ENCODE measurements at places on chromosomes 5 and 9.

DNA sequence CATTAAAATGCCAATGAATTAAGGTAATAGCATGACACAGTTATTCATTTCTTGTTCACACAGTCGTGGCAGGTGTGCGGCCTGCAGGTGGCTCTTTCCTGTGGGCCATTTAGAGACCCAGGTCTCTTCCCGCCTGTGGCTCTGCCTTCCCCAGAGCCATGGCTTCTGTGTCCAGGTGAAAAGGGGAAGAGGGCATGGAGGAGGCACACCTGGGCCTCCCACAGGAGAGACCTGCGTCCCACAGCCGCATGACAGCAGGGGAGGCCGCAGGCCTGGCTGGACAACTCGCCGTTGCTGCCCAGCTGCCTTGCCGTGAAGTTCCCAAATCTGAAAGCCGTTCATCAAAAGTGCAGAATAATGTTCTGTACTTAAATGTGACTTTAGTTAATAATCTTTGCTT, 14.4 kb upstream of the PLEKHG4B start:
- no peak for DNase-seq

GRCh38 chr5:100647461-100648230, 112.5 kb downstream of the FAM174A start:
- peak; percentile 3 for DNase-seq

- peak; percentile 8 for DNase-seq
Measured at GRCh38 chr5:149422366-149423048, 43.4 kb upstream of the IL17B start.

- DNase-seq, result peak; percentile 39
Measured at GRCh38 chr9:35826071-35826701, 2.3 kb downstream of the FAM221B start.

- no peak for DNase-seq
Measured at GRCh38 chr5:138711087-138711486, 42.1 kb upstream of the CTNNA1 start.

GRCh38 chr9:130245474-130245873, 20.1 kb upstream of the HMCN2 start:
- no peak for DNase-seq

DNA sequence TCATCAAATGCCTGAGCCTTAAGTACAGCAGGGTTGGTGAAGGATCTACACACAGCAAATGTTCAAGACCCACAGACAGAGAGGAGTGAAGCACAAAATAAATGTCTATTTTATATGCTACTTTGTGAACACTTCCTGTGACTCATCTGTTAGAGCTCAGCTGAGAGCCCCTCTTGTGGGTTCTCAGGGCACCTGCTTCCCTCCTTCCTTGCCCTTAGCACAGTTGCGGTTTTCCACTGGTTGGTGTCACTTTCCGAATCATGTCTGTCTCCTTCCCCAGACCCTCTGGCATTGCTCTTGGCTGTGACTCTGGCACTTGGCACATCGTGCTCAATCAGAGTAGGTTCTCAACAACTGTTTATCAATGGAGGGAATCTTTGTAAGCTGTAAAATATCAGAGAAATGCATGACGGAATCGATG, 128.5 kb upstream of the STC2 start:
- no peak for DNase-seq

DNA sequence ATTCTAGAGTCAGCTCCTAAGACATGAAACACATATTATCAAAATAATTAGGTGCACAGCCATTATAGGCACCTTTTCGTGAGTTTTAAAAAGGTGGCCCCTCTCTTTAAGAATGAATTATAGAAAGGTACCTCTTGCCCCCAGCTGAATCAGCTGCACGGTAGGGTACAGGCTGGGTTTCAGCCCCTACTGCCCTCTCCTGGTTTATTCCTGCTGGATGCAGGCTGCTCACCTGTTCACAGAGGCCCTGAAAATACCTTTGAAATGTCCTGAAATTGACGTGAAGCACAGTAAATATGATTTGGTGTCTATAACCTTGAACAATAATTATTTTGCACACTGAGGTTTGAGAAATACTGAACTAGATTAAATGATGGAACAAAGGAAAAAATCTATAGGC, 504.8 kb upstream of the SGCD start:
- DNase-seq, result no peak

- DNase-seq, result no peak
Measured at GRCh38 chr5:120098426-120098825, 365.7 kb upstream of the PRR16 start.

- DNase-seq, result no peak
Measured at GRCh38 chr9:127051881-127052595, 70.4 kb downstream of the ANGPTL2 start.

GRCh38 chr5:77146896-77147295, 59.8 kb upstream of the ZBED3 start:
- DNase-seq, result no peak

GRCh38 chr5:125011419-125011818, 265.0 kb upstream of the ZNF608 start:
- DNase-seq, result no peak

DNA sequence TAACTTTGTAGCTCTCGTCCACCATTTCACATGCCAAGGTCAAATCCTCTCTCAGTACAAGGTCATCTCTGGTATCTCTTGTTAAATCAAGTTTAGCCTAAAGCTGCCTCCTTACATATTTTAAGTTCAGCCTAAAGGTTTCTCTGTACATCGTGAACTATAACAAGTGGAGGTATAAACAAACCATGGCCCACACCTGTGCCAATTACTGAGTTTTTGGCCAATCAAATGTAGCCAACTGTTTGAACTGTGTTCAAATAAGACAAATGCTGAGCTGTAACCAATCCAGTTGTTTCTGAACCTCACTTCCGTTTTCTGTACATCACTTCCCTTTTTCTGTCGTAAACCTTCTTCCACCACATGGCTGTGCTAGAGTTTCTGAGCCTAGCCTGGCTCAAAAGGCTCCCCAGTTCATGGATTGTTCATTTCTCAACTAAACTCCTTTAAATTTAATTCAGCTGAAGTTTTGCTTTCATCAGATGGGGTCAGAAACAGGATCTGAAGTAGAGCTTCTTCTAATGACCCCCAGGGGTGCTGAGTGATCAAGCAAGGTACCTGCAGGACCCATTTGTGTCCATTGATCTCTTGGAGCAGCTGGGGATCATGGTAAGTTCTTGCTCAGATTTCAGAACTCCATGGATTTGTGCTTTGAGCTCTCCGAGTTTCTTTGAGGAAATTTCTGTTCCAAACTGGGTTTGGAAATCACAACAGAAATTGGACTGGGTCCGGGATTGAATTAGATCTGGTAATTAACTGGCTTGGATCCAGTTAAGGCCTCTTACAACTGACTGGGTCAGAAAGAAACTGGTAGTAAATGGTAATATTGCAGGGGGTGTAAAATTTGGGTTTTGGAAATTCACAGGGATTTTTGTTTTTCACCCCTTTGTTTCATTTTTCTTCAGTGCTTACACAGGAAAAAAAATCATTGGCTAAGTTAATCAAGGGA, 11.0 kb upstream of the NANS start:
- peak; percentile 59 for DNase-seq

GRCh38 chr5:130890610-130891009, 274.4 kb downstream of the HINT1 start:
- no peak for DNase-seq

- DNase-seq, result no peak
Measured at GRCh38 chr5:10499066-10499465, 57.4 kb downstream of the ROPN1L start.

DNA sequence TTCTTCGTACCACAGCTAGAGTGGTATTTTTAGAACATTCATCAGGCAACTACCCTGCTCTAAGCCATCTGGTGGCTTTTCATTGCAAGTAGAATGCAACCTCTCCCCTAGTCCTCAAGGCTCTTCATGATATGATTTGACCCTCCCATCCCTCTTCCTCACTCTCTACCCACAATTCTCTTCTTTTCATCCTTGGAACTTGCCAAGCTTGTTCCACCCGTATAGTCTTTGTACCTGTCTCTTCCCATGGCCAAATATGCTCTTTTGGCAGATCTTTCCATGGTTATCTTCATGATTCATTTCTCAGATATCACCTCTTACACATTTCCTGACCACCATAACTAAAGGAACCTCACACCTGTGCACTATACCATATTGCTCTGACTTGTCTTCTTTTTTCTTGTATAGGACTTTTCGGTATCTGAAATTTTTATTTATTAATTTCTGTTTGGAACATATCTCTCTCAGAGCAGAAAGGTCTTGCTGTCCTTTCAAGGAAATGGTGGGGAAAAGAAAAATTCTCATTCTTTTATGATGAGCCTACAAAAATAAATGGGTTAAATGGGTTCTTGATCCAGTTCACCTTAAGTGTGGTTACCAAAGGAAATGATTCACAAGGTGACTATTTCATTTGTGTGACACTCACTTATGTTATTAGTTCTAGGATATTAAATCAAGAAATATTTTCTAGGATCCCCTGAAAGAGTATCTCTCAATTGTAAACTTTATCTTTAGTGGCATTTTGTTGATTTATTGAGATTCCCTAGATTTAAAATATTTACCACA, 3.7 kb upstream of the CD274 start:
- DNase-seq, result no peak

GRCh38 chr5:95533106-95533505, 21.7 kb downstream of the SKIC3 start:
- no peak for DNase-seq

GRCh38 chr5:175855041-175855720, 16.2 kb upstream of the CPLX2 start:
- no peak for DNase-seq

DNA sequence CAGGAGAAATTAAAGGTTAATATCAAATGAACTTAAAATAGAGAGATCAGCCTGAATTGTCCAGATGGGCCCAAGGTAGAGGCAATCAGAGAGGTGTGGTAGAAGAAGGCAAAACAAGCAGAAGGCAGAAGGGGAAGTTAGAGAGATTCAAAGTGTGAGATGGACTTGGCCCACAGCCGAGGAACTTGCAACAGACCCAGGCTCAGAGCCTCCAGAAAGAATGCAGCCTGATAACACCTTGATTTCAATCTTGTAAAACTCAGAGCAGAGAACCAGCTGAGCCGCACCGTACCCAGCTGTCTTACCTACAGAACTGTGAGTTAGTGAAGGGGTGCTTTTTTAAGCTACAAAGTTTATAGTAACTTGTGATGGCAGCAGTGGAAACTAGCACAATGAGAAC, 190.9 kb downstream of the RFK start:
- DNase-seq, result no peak

GRCh38 chr5:38367410-38367809, 109.1 kb downstream of the EGFLAM start:
- DNase-seq, result no peak

DNA sequence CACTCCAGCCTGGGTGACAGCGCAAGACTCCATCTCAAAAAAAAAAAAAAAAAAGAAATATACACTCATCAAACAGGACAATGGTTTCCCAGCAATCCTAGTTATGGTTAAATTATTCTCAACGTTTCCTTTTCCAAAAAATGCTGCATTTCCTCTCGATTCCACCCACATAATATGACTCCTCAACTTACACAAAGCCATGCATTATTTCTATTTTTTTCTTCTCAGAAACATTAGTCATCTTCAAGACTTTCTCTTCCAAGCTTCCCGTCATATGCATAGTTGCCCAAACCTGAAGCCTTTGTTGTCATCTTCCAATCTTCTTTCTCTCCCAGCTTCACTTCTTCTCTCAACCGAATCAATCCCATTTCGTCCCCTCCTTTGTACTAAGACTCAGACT, 61.4 kb upstream of the RANBP6 start:
- DNase-seq, result no peak

DNA sequence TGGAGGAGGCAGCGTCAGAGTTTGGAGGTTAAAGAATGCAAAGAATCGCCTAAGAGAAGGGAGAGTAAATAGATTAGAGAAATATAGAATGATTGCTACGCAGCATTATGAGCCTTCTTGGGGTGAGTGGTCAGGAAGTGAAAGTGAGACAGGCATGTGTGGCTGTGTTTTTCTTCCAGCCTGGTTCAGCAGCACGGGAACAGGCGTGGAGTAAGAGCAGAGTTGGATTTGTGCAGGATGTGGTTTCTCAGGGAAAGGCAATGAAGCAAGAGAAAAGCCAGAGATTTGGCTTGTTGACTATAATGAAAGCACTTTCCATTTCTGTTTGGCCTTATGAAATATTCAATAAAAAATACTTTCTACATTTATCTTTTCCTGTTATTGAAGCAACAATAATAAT, 34.3 kb upstream of the FRMD3 start:
- no peak for DNase-seq

- no peak for DNase-seq
Measured at GRCh38 chr5:33072726-33073125, 361.6 kb downstream of the NPR3 start.

GRCh38 chr5:36145311-36145710, 6.4 kb downstream of the LMBRD2 start:
- DNase-seq, result no peak

GRCh38 chr5:53249529-53250200, 140.1 kb upstream of the MOCS2 start:
- no peak for DNase-seq

DNA sequence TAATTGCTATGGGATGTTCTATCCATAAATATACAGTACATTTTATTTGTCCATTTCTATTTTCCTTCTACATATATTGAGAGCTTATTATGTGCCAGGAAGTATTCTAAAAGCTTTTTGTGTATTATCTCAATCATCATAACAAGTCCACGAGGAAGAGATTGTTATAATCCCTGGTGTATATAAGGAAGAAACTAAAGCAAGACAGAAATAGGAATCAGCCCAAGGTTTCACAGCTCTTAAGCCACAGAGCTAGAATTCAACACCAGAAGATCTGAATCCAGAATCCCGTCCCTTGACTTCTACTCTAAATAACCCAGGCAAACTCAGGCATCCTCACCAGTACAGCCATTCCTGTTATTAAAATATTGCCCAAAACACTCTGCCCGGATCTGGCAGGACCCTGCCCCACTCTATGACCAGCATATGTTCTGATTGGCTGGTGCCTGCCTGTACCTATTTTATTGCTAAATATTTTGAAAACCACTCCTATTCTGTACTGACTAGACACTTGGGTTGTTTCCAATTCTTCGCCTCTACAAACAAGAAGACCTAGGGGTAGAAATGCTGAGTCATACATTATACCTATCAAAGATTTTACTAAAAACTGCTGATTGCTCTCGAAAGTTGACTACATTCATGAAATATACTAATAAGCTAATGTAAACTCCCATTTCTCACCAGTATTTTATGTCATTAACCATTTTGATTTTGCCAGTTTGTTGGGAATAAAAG, 297.4 kb downstream of the ENC1 start:
- DNase-seq, result no peak

DNA sequence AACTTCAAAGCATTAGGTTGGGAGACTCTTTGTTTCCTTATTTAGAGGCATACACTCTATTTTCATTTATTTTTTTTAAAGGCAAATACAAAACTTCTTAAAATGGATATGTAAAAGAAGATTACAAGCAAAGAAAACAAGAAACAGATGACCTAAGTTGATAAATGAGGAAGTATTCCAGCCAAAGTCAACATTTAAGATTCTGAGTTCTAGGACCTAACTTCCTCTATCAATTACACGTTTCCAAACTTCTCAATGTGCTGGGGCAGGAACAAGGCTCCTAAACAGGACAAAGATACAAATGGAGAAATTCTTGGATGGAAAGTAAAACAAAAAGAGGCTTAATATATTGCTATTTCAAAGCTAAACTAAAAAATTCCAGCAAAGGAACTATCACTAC, 89.5 kb downstream of the TLE1 start:
- DNase-seq, result no peak
